Transverse colon (tissue), 4 donors: ENCODE measurements at places on chromosomes 5 and 9. TPM values are rescaled to one million over a fixed set of nuclear protein-coding genes. Genes with fewer than 3 reads are reported as not detected.

ANKRD18A gene
- 10.7 TPM for total RNA-seq

GRCh38 chr9:33437205-33437604 lies 10.2 kb downstream of the AQP3 start:
- no peaks in the 10 kb centered on the region for H3K36me3 ChIP-seq
- no peak overlapping the region for H3K4me3 ChIP-seq
- no peaks in the 10 kb centered on the region for H3K4me1 ChIP-seq
- no peaks in the 10 kb centered on the region for H3K27me3 ChIP-seq

GRCh38 chr5:149860801-149861322 lies 83.7 kb downstream of the PDE6A start:
- H3K27ac ChIP-seq: no peak overlapping the region
- no peak for DNase-seq

DNA sequence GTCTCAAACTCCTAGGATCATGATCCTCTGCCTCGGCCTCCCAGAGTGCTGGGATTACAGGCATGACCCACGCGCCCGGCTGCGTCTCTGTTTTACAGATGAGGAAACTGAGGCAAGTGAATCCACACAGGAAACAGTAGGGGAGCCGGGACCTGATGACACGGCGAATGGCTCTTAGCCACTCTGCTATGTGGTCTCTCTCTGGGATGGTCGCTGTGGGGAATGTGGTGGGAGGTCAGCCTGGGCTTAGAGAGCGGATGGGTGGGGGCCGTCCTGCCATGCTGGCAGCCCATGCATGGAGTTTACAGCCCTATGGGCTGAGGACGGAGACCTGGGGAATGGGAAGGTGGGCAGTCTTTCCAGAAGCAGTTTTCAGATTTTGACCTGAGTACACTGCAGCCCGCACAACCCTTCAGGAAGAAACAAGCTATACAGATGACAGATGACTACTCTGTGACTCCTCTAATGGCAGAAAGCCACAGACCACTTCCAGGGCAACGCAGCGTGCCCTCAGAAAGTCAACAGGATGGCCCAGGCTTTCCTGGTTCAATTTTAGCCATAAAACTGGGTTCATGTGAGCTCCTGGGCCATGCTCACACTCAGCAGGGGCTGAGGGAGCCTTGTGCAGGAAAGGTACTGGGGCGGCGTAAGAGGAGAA lies 136.1 kb upstream of the RAPGEF1 start:
- H3K27ac ChIP-seq: no peak overlapping the region
- H3K27me3 ChIP-seq: no peaks in the 10 kb centered on the region
- H3K4me3 ChIP-seq: no peak overlapping the region
- H3K36me3 ChIP-seq: no peaks in the 10 kb centered on the region
- H3K4me1 ChIP-seq: no peaks in the 10 kb centered on the region
- DNase-seq: no peak

DNA sequence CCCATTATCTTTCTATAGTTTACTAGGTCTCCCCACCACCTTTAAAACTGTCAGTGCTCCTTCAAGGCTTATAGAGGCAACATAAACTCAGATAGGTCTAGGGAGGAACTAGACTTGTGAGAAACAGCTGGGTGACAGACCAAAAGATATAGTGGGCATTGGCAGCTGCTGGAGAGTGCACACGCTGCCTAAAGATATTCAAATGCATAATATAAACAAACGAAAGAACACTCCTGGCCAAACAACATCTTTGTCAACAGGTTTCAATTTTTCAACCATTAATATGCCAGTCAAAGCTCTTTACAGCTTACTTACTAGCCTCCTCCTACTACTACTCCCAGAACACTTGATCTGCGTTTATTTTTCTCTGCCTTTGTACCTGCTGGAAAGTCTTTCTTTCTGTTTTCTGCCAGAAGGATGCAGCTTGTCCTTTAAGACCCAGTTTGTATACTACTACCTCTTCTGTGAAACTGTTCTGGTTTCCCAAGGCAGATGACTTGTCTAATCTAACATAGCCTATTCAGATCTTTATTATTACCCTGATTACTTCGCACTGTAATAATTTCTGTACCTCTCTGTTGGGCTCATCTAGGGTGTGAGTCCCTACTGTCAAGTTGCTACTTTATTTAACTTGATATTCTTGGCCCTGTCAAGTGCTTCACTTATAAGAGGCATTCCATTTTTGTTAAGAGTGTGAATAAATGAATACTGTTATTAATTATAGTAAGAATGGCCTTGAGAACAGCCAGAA lies 14.3 kb downstream of the KDM3B start:
- no peak overlapping the region for H3K27ac ChIP-seq
- H3K4me3 ChIP-seq: no peak overlapping the region
- H3K36me3 ChIP-seq: no peaks in the 10 kb centered on the region
- H3K27me3 ChIP-seq: no peaks in the 10 kb centered on the region
- DNase-seq: no peak
- H3K4me1 ChIP-seq: peaks cover 11% of the 10 kb centered on the region
